ENCODE measurements at places on chromosomes 1 and 21. TPM values are rescaled to one million over a fixed set of nuclear protein-coding genes. Genes with fewer than 3 reads are reported as not detected.

The RAB4A gene
- 32.2 TPM for total RNA-seq

The CBS gene
- total RNA-seq: 5.5 TPM

The CAP1 gene
- total RNA-seq: 519 TPM

The EPHB2 gene
- total RNA-seq: 0.22 TPM

The IL10 gene
- 7.6 TPM for total RNA-seq

Measured in CD8-positive, alpha-beta memory T cell (primary cell).